Stomach (tissue), 19 donors: ENCODE measurements at places on chromosomes 2 and 18.

DNA sequence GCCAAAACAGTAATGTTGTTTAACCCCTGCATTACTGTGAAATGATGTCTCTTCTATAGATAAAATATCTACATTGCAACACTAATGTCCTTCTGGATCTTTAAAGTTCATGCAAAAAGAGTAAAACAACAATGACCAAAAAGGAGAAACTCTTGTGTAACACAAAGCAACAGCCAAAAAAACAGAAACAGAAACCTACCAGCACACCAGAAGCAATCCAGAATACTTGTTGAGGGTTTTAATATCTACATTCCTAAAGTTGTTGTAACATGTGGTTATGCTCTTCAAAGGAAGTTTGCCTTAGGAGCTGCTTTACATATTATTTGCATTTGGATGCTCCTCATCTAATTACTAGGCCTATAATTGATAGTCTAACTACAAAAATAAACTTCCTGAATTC is 157.2 kb downstream of the BABAM2 start:
- DNase-seq, result no peak

DNA sequence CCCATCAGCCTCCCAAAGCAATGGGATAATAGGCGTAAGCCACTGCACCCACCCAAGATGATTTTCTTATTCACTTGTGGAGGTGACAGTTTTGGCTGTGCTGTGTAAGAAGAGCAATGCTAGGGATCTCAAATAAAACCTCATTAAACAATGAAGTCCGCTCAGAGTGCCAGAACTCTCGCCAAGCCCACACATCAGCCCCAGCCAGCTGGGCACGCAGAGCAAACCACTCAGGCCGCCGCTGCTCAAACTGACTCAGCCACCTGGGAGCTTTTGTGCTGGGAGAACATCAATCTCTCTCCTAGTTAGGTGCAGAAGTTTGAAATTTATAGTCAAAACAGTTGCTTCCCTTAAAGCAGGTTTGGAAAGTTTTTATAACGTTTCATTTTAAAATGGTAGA is 47.6 kb downstream of the RNF152 start:
- no peak for DNase-seq

- no peak for DNase-seq
Measured at GRCh38 chr18:52888014-52888413, 548.0 kb downstream of the DCC start.

DNA sequence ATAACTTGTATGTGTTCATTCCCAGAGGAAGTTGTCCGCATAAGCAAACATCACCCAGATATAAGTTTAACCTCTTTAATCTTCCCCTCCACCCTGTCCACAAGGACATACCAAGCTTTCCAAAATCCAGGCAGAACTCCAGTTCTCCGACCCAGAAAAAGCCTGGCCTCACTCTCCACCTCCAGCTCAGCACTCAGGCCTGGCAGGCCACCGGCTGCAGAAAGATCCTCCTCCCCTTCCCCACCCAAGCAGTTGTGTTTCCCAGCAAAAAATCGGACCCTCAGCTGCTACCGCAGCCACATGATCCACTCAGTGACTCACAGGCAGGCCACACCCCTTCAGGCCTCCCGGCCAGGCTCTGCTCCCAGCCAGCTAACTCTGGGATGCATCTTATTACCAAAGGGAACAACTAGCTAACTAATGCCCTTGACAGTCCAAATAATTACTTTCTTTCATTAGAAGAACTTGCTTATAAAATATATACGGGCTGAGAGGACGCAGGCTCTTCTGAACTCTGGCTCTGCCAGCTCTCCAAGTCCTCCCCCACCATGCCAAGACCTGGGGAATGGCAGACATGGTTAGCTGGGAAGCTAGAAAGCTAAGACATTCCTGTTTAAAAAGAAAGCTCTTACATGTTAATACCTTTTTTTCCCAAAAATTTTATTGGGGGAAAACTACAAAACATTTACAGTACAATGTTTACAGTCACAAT is 4.5 kb downstream of the ZFP36L2 start:
- DNase-seq, result peak; percentile 83

- DNase-seq, result peak; percentile 47
Measured at GRCh38 chr18:64276311-64277090, 127.6 kb upstream of the LINC00305 start.

GRCh38 chr2:170714381-170715061 is 616 bp upstream of the SP5 start:
- peak; percentile 72 for DNase-seq

GRCh38 chr2:231672617-231673347 is 35.5 kb upstream of the PTMA start:
- DNase-seq, result peak; percentile 72

- peak; percentile 84 for DNase-seq
Measured at GRCh38 chr2:237435844-237436587, 22.1 kb upstream of the COL6A3 start.

DNA sequence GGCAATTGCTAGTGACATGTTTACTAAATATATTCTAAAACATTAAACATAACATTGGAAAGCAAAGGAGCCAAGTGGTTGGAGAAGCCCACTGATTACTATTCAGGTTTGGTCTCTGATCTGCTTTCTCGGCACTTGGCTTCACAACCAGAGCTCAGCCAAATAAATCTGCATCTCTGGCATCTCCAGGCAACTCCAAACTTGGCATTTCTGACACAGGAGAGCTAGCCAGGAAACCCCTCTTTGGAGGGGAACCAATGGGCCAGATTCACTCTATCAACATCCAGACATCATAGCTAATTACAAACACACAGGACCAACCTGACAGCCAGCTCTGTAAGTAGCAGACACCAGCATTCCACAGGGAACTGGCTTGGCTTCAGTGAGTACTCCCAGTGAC is 150.3 kb upstream of the ETAA1 start:
- DNase-seq, result peak; percentile 19

GRCh38 chr2:100483895-100484294 is 13.6 kb downstream of the NMS start:
- DNase-seq, result no peak

GRCh38 chr2:11980809-11981208 is 234.4 kb downstream of the LPIN1 start:
- no peak for DNase-seq

GRCh38 chr2:42951263-42951938 is 159.0 kb upstream of the HAAO start:
- no peak for DNase-seq

GRCh38 chr2:172079838-172080640 is 5.3 kb upstream of the DLX1 start:
- DNase-seq, result peak; percentile 20

- DNase-seq, result no peak
Measured at GRCh38 chr2:116832148-116832547, 982.3 kb upstream of the DDX18 start.

DNA sequence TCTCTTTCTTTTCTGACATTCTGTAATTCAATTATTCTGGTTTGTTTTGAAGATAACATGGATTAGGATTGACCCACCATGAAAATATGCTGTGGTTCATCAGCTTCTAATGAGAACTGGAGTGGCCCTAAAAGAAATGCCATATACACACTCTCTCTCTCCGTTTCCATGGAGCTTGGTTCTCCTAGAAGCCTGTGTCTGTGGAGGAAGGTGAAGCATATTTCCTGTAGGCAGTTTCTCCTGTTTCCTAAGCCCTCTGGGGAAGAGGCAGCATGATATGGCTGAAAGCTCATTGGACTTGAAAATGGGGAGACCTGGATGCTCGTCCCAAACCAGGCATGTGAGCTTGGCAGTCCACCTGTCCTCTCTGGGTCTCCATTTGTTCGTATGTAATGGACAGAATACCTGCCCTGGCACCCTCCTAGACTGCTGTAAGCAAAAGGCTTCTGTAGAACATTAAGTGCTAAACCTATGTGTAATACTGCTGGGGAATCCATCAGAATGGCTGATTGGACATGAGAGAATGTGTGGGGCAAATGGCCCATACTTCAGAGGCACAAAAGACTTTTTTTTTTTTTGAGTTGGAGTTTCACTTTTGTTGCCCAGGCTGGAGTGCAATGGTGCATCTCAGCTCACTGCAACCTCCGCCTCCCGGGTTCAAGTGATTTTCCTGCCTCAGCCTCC is 75.3 kb upstream of the PPP1CB start:
- DNase-seq, result no peak

DNA sequence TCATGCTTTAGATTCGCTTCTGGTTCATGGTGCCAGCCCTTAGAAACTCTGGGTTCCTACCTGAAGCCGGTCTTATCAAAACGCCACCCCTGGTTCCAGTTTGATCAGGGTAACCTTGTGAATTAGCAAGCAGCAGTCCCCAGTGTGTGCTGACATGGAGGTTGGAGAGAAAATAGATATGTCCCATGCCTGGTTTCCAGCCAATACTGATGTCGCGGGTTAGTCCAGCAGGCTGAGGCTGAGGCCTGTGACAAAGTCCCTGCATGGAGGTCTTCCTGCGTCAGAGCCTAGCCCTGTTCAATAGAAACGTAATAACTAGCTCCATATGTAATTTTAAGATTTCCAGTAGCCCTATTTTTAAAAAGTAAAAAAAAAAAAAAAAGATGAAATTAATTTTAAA is 28.2 kb downstream of the LPIN1 start:
- no peak for DNase-seq

GRCh38 chr2:170843656-170844055 is 27.0 kb downstream of the GAD1 start:
- DNase-seq, result no peak

- peak; percentile 30 for DNase-seq
Measured at GRCh38 chr2:73291461-73292315, 1.7 kb downstream of the EGR4 start.

DNA sequence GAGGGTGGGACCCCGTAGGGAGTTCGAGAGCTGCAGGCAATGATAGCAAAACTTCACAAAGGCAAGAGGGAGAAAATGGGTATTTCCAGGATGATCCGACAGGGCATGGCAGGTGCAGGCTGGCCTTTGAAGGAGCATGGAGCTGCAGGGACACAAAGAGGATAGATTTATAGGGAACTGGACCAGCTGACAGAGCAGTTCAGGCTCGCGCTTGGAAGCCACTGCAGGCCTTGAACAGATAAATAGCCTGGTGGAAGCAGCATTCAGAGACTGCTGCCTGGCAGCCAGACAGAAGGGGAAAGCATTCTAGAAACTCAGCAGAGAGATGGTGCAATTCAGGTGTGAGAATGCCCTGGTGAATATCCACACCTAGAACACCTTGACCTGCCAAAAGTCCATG is 29.3 kb upstream of the CREG2 start:
- DNase-seq, result no peak
